ENCODE measurements at places on chromosomes 3 and 15. TPM values are rescaled to one million over a fixed set of nuclear protein-coding genes. Genes with fewer than 3 reads are reported as not detected.

DNA sequence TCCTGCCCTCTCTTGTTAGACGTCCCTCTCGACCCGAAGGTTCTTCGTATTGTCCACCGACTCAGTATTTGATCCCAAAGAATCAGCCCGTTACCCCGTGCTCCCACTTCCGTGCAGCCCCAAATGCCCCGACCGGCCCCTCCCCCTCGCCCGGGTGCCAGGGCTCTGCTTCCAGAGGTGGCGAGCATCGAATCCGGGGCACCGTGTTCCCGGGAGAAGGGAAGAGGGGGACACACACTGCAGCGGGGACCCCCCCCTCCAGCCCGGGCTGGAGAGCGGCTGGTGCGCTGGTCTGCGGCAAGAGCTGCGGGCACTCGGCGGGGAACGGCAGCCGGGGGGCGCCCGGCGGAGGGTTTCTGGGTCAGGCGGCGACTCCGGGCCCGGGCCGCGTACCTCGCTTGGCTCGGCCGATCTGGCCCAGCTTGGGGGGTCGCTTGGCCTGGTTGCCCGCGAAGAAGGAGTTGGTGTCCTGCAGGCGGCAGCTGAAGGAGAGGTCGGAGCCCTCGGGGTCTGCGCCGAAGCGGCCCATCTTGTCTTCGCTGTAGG, 556 bp downstream of the CAMK2N2 start:
- DNase-seq, result no peak

DNA sequence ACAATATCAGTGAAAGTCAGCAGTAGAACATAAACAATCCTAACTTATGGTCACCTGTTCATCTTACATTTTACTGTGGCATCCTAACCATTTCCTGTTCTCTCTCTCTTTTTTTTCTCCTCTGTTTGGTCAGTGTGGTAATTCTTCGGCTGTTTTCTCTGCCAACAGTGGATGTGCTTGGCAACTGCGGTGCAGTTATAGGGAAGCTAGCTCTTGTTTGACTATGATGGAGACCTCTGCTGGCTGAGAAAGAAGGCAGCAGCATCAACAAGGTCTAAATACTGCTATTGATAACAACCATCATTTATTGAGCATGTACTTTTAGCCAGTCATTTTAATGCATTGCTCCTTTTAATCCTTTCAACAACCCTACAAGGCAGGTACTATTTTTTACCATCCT, 723 bp upstream of the DRD3 start:
- DNase-seq, result no peak

DNA sequence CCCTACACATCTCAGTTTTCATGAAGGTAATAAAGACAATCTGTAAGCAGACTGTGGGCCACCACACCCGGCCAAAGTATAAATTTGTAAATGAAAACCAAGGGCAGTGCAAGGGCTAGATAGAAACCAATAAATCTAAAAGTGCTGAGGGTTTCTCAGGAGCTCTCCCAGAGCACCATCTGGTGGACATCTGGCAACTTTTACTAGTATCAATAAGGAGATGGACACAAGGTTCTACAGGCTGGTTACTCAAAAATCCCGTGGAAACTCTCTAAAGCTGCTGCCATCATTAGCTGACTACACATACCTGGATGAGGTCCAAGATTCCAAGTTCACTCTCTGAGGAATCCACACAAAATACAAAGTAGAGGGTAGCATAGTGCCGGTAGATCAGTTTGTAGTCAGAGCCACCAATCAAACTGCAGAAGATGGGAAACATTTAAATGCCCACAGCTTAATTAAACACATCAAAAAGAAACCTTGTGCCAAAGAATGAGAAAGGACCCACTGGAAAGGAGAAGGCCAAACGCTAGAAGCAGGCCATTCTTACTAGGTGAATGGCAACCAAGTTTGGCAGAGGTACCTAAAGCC, 5.5 kb downstream of the AP3S2 start:
- DNase-seq, result no peak

- no peak for DNase-seq
Measured at GRCh38 chr3:112085735-112086075, 484 bp upstream of the C3orf52 start.

- no peak for DNase-seq
Measured at GRCh38 chr3:43075904-43076661, 29.8 kb downstream of the POMGNT2 start.

- no peak for DNase-seq
Measured at GRCh38 chr3:114850898-114851297, 296.2 kb downstream of the ZBTB20 start.

GRCh38 chr15:49718234-49718633, 97.4 kb downstream of the DTWD1 start:
- no peak for DNase-seq

Gene PPP2R3A
- 40.9 TPM for total RNA-seq

Gene IL17RE
- total RNA-seq, result 1.6 TPM
